ENCODE measurements at places on chromosomes 1 and 21. TPM values are rescaled to one million over a fixed set of nuclear protein-coding genes. Genes with fewer than 3 reads are reported as not detected.

Gene SELL
- not detected for total RNA-seq

Gene PLA2G5
- total RNA-seq, result not detected

Gene TRIM67
- total RNA-seq, result not detected

Gene TNFRSF18
- 0.92 TPM for total RNA-seq

Gene RBP7
- total RNA-seq, result 7.2 TPM

Gene PCP4
- 2.3 TPM for total RNA-seq

Gene MCOLN2
- 6.1 TPM for total RNA-seq

Gene TCHH
- total RNA-seq, result 0.07 TPM

Gene RUNX3
- total RNA-seq, result 0.82 TPM

Gene EVA1B
- 10.3 TPM for total RNA-seq

Gene OR2AK2
- not detected for total RNA-seq

Gene BSND
- total RNA-seq, result 0.43 TPM

Gene FHAD1
- total RNA-seq, result 0.69 TPM

Gene HPDL
- 60.6 TPM for total RNA-seq

Gene KLHDC8A
- 3.4 TPM for total RNA-seq

Gene NTRK1
- 0.24 TPM for total RNA-seq

Gene KANK4
- total RNA-seq, result 0.22 TPM

Gene LEMD1
- total RNA-seq, result 10.5 TPM

Gene CASZ1
- 6.1 TPM for total RNA-seq

Gene RNPEP
- 45.2 TPM for total RNA-seq

Gene NOC2L
- 130 TPM for total RNA-seq

Gene ADGRB2
- 26.2 TPM for total RNA-seq

Gene CHAF1B
- total RNA-seq, result 22.0 TPM

Gene B3GALT5
- 23.8 TPM for total RNA-seq

Gene HENMT1
- 5.6 TPM for total RNA-seq
